Fibroblast of skin of left biceps (primary cell): ENCODE measurements at places on chromosomes 5 and 9.

DNA sequence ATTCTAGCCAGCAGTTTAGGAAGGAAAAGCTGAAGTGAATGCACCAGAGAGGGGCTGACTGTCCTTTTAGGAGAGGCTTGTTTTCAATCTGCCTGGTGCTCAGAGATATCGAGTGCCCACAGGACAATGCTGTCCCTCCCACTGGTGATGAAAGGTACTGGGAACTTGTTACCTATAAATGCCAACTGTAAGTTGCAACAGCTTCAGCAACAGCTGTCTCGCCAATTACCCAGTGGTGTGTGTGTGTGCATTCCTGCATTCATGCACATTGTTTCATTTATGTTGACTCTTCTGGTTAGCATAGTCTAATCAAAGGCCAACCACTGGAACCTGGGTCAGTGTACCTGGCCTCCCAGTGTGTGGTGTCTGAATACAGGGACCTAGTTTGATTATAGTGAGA, 161.1 kb downstream of the CSNK1G3 start:
- DNase-seq: no peak

GRCh38 chr9:94586814-94587213, 6.8 kb downstream of the FBP2 start:
- DNase-seq: peak; percentile 14

GRCh38 chr9:77013932-77014596, 5.4 kb upstream of the FOXB2 start:
- DNase-seq: no peak

GRCh38 chr9:68505681-68506409, 34.8 kb downstream of the TMEM252 start:
- DNase-seq: no peak

DNA sequence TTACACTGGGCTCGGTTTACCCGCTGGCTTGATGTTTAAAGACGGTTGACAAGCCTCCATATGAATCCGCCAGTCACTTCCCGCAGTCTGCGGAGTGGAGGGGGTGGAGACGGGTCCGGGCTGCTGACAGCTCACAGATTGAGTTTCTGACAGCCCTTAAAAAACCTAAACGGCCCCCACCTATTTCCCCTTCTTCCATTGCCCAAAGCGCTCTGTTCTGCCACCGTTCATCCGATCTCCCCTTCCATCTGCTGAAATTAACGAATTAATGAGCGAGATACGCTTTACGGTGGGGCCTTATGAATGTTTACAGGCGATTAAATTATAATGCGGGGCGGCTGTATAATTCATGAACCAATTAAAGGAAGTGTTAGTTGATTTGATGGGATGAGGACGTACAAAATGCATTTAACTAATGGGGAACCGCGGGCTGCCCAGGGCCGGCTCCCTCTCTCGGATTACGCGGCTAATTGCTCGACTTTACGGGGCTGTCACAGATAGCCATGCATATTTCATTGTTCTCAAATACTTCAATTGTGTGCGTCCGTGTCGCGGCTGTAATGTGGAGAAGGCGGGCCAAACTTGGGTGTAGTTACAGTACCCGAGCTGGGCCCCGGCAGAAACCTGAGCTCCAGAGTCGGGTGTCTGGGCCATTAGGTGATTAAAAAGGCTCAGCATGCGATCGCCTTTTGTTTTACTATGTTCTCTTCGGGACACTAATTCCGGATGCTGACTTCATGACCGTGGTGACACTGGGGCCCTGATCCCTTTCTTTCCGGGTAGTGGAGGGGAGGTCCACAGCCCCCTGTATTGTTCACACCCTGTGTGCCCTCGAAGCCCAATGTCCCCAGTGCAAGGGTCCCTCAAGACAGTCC, 74.9 kb downstream of the GTF3C4 start:
- no peak for DNase-seq

GRCh38 chr5:343461-344401, 22.2 kb downstream of the AHRR start:
- peak; percentile 48 for DNase-seq

- no peak for DNase-seq
These were observed 74.7 kb downstream of the KIF24 start for GRCh38 chr9:34254141-34254913.

- no peak for DNase-seq
These were observed 543 bp downstream of the ST8SIA4 start for GRCh38 chr5:100902440-100903038.

GRCh38 chr5:135156715-135157404, 122.8 kb upstream of the PITX1 start:
- no peak for DNase-seq

DNA sequence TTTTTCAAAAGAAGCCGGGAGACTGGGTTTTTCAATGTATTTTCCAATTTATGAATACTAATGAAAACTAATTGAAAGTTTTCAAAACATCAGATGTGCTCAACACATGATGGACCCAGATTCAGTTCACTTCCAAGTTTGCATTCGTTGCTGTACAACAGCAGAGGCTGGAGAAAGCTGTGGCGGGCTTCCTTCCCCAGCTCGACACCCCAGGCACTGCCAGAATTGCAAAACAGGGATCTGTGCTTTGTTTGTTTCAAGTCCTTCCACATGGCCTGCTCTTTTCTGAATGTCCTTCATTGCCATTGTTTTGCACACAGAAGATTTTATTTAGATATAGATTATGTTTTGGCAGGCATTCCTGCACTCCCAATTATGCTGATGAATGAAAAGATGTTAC, 30.3 kb upstream of the INSYN2B start:
- no peak for DNase-seq

DNA sequence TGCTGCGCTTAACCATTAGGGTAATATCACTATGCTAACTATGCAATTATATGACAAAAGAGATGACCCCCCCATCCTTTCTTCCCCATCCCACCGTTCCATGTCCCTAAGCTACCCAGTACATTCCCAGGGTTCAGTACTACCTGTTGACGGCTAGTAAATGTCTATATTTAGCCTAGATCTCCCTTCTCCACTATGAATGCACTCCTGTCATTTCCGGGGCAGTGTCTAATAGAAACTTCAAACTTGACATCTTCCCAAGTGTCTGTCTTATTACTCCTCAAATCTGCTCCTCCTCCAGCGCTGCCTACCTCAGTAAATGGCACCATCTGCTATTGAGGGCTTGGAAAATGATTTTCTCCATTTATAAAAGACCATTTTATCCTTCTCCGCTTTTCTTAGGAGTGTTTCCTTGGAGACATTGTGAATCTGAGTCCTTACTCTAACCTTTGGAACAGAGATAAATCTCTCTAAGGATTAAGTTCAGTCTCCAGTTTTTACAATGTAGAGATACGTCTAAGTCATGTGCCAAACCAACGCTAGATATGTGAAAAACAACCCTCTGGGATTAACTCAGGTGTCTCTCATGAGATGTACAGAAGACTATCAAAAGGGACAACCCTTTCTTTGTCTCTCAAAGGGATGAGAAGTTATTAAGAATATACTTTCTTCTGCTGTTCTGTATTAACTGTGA, 114.9 kb downstream of the BNC2 start:
- DNase-seq: no peak

- no peak for DNase-seq
These were observed 25.6 kb downstream of the COL27A1 start for GRCh38 chr9:114180696-114181606.

DNA sequence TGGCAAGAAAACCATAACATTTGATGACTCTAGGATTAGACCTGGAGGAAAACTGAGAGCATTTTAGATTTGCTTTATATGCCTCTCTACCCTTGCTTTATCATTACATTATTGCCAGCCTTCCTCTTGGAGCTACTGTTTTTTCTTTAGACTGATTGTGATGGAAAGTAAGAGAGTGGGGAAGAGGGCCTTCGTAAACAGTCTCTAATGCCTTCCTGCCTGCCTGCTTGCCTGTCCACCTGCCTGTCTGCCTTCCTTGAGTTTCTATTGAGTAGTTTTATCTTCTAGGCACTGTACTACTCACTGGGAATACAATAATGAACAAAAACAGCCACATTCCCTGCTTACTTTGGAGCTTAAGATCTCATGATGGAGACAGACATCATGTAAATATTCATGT, 189.3 kb downstream of the TRPM3 start:
- DNase-seq: no peak

DNA sequence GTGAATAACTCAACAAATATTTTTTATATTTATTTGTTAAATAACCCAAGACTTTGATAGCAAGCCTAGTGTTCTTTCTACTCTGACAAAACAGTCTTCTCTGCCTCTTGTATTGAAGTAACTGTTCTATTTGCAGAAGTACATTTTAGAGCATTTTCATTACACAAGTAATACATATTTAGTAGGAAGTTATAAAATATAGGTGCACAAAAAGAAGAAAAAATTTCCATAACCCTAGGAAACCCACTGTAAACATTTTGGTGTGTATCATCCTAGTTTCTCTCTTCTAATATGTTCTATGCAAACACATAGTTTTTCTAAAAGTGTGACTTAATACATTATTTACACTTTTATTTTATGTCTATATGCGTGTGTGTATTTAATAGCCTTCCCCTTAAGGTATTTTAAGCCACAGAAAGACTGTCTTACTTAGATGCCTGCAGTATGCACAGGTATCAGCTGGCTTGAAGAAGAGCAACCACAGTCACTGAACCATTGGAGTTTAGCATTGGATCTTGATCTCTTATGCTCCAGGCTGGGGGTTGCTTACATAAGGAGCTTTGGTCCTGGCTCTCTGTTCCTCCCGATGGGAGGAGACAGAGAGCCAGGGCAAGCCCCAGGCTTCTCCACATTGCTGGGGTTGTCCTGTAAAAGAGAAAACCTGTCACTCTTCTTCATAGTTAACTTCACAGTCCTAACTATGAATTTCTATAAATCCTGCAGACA, 3.8 kb downstream of the SELENOP start:
- no peak for DNase-seq

DNA sequence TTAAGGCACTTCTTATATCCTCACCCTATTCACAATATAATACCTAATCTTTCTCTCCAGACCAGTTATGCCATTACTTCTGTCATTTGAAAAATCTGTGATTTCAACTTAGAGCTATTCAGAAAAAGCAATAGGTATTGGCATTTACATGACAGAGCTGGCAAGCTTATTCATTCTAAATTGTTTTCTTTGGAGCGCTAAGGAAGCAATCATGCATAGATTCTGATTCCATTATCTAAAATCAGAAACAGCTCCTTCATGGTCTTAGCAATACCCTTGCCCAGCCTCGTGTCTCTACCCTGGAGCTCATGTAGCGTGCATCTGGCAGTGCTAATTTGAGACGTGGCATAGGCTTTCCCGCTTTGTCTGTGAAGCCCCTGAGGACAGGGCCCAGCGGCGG, 4.5 kb downstream of the SLC1A1 start:
- no peak for DNase-seq

DNA sequence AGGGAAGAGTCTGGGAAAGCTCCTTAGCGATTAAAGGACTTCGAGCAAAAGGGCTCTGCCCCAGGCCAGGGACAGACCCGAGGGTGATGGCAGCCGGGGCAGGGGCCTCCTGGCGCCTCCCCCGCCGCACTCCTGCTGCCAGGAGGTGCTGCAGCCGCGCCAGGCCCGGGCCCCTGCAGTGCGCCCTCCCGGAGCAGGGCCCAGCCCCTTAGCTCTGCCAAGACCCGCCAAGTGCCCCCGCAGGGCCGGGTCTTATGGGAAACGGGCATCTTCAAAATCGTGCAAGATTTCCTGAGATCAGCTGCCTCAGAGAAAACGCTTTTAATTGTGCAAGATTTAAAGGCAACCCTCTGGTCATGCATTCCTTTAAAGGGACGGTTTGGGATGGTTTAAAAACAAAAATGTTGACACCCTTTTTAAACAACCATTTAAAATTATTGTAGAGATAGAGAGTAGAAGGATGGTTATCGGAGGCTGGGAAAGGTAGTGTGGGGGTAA, 52.4 kb downstream of the CDC14B start:
- DNase-seq: no peak

DNA sequence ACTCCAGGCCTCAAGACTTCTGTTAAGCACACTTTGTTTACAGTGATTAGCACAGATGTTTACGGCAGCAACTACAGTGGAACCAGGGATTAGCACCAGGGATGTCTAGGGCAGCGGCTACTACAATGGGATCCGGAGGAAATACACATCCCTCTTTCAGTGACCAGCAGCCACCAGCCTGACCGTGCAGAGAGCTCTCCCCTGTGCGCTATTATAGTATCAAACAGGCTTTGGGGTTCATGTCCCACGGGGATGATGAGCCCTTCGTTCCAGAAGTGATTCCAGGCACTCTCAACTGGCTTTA, 21.5 kb downstream of the GFPT2 start:
- no peak for DNase-seq

- peak; percentile 23 for DNase-seq
These were observed 27.0 kb upstream of the PRRC2B start for GRCh38 chr9:131366761-131367401.

- DNase-seq: no peak
These were observed 42.8 kb downstream of the CAMSAP1 start for GRCh38 chr9:135864447-135865049.

DNA sequence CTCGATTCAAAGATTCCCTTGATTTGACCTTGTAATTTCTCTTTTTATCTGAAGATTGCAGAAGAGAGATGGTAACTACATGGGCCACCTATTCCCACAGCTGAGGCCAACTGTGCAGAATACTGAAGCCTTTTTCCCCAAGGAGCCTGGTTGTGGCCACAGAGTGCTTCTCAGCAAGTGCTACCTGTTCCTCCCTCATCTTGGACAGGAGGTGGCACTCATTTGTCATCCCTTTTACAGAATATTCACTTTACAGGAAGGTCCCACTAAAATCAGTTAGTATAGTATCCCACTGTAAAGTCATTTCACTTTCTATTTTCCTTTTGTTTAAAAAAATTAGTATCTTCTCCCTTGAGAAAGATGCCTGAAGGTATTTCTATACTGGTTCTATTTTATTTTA, 346.4 kb downstream of the ARL15 start:
- no peak for DNase-seq

DNA sequence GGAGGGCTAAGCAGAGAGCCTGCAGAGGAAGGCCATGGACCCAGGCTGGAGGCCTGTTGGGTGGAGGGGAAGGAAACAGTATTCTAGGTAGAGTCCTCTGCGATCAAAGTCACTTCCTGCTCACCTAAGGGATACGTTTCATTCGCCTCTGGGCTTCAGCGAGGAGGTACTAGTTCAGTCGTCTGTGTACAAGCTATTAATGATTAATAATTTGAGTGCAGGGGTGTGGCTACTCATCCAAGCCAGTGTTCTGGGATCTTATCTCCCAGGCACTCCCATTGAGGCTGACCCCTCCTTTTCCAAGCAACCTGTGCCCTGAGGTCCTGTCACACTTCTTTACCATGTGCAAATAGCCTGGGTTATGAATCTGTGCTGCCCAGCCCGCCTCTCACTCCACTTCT, 25.2 kb downstream of the RALGPS1 start:
- DNase-seq: no peak

DNA sequence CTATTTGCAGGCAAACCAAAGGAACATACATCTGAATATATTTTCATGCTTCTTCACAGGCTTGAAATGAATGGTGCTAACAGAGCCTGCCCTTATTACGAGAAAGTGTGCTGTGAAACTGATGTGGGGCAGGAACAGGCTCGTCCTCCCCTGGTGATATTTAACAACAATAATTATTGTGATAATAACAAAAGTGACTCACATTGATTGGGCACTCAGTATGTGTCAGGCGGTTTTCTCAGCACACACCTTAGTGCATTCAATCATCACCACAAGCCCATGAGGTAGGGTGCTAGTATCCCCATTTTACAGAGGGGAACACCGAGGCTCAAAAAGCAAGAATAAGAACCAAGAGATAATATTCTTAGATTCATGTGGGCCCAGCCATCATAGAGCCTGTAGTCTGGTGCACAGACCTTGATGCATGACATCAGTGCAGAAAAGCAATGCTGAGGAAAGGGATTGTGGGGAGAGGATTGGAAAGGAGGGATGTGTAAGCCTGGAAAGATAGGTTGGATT, 18.1 kb upstream of the BOD1 start:
- DNase-seq: no peak

GRCh38 chr9:5851445-5851844, 18.5 kb upstream of the ERMP1 start:
- no peak for DNase-seq

- no peak for DNase-seq
These were observed 76.0 kb downstream of the ERBIN start for GRCh38 chr5:66002415-66002814.
